Foreskin keratinocyte (primary cell): ENCODE measurements at places on chromosomes 6 and 20. TPM values are rescaled to one million over a fixed set of nuclear protein-coding genes. Genes with fewer than 3 reads are reported as not detected.

Gene PRDM1
- total RNA-seq: 10.1 and 19.6 TPM in 2 replicates

Gene NDUFAF4
- total RNA-seq: 41.2 and 42.6 TPM in 2 replicates

Gene XKR7
- total RNA-seq: not detected in 2 replicates

Gene SRXN1
- total RNA-seq: 38.1 and 51.9 TPM in 2 replicates

Gene ASIP
- total RNA-seq: not detected in 2 replicates

Gene HDGFL1
- total RNA-seq: not detected in 2 replicates

Gene RAB44
- 0.03 TPM in 1 of 2 replicates, not detected in the other for total RNA-seq
